ENCODE measurements at places on chromosomes 4 and X.

GRCh38 chr4:7357323-7357722 is 77.4 kb downstream of the PSAPL1 start:
- DNase-seq = no peak

DNA sequence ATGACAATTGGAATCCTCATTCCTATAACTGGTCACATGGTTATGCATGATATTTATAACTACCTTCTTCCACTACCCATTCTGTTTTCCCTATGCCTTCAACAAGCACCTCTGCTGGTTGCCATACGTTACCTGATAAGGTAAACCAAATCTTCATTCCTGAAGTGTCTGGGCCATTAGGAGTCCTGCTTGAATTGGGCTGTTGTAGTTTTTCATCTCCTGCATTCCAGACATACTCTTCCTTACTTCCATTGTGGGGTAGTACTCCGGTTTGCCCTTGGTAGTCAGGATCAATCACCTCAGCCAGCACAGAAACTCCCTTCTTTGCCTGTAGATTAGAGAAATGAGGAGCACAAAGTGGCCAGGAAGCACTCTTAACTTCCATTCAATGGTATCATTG is 109.1 kb upstream of the LANCL3 start:
- no peak for DNase-seq

DNA sequence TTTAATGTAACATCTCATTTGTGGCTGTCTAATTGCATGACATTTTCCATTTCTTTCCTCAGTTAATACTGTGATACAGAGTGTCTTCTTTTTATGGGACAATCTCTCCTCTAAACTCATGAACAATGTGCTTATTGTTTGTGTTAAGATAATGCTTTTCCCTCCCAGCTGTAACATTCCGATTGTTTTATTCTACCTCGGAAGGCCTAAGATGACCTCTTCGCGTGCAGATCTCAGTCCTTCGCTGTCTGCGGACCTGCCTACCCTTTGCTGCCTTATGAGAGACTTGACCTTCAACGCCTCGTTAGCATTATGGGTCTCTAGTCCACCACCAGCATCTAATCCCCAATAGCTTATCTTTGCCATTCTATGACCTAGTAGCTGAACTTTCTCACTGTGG is 29.8 kb upstream of the ZFP42 start:
- no peak for DNase-seq

DNA sequence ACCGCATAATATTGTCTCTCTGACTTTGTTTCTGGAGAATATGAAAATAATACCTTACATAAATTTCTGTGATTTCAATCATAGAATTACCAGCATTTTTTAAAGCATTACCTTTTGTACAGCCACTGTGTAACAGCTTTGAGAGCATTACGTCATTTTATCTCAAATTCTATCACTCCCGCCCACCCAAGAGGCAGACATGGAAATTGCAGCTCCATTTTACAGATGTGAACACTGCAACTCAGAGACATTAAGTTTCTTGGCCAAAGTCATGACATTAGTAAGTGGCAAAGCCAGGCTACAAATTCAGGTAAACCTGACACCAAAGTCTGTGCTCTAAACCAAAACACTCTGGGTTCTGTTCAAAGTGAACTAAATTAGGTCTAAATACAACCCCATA is 33.6 kb upstream of the KDR start:
- DNase-seq = no peak

DNA sequence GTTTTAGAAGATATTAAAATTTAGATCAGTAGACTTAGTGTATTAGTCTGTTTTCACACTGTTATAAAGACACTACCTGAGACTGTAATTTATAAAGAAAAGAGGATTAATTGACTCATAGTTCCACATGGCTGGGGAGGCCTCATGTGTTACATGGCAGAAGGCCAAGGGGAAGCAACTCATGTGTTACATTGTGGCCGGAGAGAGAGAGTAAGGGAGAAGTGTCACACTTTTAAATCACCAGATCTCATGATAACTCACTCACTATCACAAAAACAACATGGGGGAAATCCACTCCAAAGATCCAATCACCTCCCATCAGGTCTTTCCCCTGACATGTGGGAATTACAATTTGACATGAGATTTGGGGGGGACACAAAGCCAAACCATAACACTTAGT is 1159.7 kb upstream of the PCDH7 start:
- DNase-seq = peak; percentile 31

DNA sequence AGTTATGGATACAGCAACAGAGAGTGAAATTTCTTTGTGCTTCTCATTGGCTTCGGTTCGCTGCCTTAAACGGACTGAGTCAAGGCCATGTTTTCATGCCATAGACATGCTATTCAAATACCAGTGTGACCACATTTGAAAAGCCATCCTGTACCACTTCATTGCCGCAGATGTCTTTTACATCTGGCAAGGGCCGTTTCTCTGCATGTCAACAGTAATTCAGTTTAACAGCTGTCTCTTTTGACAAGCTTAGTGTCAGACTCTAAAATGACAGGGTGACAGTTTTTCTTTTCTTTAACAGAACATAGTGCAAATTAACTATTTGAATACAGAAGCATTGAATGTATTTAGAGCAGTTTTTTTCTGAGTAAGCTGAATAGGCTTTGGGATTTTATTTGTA is 362.2 kb upstream of the POU3F4 start:
- no peak for DNase-seq

GRCh38 chr4:122536001-122536400 is 79.5 kb upstream of the IL2 start:
- DNase-seq = no peak

DNA sequence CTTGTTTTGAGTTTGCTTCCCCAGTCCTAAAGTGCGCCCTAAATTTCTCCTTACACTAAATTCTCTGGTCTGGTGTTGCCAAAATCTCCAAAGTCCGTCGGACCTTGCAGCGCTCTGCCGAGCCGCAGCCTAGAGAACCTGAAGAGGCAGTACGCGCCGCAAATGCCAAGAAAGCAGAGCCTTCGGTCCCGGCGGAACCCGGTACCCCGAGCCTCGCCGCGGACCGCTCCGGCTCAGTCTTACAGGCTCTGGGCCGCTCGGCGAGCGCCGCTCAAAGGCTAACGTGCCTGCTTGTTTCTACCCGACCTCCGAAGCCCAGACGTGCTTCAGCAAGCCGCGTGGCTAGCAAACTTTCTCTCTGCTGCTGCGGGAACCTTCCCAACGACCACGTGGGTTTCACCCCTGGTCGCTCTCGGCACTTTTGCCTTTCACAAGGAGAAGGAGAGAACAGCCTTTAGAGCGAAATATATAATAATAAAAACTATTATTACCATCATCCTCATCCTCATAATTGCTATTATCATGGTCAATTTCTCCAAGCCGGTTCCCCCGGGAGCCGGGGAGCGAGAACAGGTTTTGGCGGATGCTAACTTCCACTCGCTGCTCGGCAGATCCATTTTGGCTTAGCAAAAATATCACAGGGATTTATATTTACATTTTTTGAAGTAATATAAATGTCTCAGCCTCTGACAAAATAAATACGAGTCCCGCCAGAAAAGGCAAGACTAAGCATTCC is 2.2 kb upstream of the HTR2C start:
- DNase-seq = peak; percentile 5

- no peak for DNase-seq
Measured at GRCh38 chr4:146291313-146291712, 77.0 kb downstream of the REELD1 start.

- DNase-seq = no peak
Measured at GRCh38 chrX:34873500-34874225, 68.9 kb upstream of the FAM47B start.

GRCh38 chr4:153409924-153410501 is 56.1 kb upstream of the TMEM131L start:
- peak; percentile 37 for DNase-seq

- no peak for DNase-seq
Measured at GRCh38 chr4:5133201-5133600, 81.9 kb downstream of the STK32B start.

- DNase-seq = no peak
Measured at GRCh38 chr4:57303012-57303751, 193.0 kb upstream of the IGFBP7 start.

- DNase-seq = peak; percentile 71
Measured at GRCh38 chr4:167290678-167291077, 56.4 kb upstream of the SPOCK3 start.

GRCh38 chr4:36111172-36111571 is 133.1 kb downstream of the ARAP2 start:
- no peak for DNase-seq

DNA sequence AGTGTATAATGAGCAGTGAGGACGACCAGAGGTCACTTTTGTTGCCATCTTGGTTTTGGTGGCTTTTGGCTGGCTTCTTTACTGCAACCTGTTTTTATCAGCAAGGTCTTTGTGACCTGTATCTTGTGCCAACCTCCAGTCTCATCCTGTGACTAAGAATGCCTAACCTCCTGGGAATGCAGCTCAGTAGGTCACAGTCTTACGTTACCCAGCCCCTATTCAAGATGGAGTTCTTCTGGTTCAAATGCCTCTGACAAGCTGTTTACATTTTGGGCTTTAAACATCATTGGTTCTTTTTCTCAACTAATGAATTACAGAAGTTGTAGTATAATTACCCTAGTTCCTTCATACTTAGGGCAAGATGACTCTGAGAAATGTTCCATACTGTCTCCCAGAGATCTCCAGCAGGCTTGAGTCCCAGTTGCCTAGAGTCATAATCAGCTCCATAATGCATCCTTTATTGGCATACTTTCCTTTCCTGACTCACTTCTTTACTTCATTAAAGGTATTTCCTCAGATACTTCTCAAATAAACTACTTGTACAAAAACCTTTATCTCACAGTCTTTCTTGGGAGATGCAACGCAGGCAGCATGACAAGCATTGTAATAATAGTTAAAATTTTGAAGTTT is 136.5 kb downstream of the KDM6A start:
- no peak for DNase-seq

DNA sequence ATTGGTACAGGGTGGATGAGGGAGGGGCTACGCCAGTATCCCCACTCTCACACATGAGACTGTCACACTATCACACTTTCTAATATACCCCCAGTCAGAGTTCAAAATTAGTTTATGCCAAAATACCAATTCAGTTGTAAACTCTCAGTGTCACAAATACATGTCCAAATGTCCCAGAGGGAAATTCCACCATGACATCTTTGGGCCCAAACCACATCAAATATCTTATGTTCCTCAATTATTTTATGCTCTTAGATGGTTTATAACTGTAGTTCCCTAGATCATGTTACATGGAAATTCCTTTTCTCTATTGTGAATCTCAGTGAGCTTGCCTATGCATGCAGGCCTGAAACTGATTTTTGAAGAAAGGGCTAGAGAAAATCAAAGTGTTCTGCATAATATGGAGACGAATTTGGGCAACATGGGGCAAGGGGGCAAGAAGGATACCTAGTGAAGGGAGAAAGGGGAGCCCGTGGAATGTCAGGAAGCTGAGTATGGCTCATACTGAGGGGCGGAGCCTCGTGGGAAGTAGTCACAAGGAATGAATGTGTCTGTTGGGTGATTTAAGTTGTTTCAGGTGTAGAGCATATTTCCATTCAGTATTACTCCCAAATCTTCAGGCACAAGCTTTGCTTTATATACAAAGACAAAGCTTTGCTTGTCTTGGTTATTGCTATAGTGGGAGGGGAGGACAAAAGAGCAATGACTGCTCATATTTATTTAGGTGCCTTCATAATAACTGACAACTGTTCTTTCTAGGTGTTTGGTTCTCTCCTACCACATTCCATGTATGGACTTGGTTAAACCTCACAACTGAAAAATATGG is 40.8 kb downstream of the CLNK start:
- DNase-seq = no peak

- DNase-seq = no peak
Measured at GRCh38 chrX:97267396-97268181, 383.9 kb downstream of the RPA4 start.

GRCh38 chr4:95694411-95694810 is 145.5 kb upstream of the PDHA2 start:
- no peak for DNase-seq

GRCh38 chrX:21838937-21839333 is 482 bp upstream of the MBTPS2 start:
- DNase-seq = peak; percentile 44

- no peak for DNase-seq
Measured at GRCh38 chr4:23763559-23763958, 126.3 kb downstream of the PPARGC1A start.

DNA sequence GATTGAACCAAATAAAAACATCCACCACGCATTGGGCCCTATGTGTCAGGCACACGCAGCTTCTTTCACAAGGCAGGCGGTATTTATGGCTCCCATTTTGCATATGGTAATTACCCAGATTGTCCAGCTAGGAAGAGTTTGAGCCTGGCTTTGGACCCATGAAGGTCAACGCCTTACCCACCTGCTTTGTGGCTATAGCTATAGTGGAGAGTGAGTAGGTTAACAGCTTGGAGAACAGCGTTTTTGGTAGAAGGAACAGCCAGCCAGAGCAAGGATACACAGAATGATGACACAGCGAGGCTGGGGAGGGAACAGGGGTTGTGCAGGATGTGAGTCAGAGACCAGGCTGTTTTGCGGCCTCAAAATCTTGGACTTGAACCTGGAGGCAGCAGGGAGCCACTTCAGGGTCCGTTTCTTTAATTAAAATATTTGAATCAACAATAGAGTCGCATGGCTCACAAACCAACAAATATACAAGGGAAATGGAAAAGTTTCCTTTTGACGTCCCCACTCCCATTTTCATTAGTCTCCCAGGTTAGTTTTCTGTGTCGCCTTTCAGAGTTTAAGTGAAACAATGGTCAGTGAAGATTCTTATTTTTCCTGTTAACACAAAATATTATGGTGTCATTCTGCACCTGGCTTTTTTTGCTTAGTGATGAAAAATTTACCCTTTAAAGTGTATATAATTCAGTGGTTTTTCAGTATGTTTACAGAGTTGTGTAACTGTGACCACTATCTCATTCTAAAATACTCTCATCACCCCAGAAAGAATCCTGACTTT is 118.2 kb upstream of the STX18 start:
- DNase-seq = no peak

GRCh38 chr4:15131551-15131950 is 129.3 kb downstream of the CPEB2 start:
- DNase-seq = no peak

DNA sequence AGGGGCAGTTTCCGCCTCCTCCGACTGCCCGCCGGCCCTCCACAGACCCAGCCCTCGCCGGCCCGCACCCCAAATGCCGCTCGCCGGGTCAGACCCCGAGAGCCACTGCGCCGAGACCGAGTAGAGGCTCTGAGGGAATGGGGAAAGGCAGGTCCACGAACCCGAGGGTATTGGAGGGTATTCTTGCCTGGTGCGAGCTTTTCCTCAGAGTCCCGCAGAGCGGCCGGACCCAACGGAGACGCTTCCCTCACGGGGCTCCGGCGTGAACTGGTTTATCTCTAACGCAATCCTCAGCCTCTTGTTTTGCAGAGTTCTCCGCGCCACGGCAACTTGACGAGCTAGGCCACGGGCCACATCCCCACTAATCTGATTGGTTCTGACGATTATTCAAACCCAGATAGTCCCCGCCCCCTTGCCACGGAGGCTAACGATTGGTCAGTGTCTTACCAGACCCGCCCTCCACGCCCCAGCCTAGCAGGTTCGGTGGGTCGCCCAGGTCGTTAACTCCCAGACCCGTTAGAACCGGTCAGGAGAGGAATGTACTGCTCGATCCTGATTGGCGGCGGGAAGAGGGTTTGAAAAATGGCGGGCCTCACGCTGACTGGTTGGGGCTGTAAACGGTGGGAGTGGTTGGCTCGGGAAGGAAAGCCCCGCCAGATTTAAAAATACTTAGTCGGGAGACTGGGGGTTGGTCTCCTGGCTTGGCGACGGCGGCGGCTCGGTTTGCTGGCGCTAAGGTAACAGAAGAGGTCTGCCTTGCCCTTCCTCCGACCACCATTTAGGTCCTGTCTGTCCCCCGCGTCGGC is at the start of gene HMGB2:
Gene HMGB2 (minus strand): TSS at position 274 of the 806 bp plus-strand sequence. CDS start 709 bp downstream, outside the sequence.
- peak; percentile 100 for DNase-seq

Data from hematopoietic multipotent progenitor cell treated with erythropoietin and hydrocortisone succinate and interleukin-3 and kit ligand, for 4 days (in vitro differentiated cells).